Kidney (tissue), 22 donors: ENCODE measurements at places on chromosomes 12 and 14. TPM values are rescaled to one million over a fixed set of nuclear protein-coding genes. Genes with fewer than 3 reads are reported as not detected.
A peak's percentile ranks its signal among the peaks of the same experiment; 100 is the strongest.

- no peak for DNase-seq
These were observed 106.7 kb downstream of the CRADD start for GRCh38 chr12:93783832-93784231.

GRCh38 chr12:121568971-121569751, 11.7 kb downstream of the KDM2B start:
- peak; percentile 50 for DNase-seq

Gene KRT2
- polyA plus RNA-seq = not detected

- DNase-seq = no peak
These were observed 53.3 kb downstream of the BEGAIN start for GRCh38 chr14:100533656-100534485.

Gene CCDC175
- polyA plus RNA-seq = not detected

GRCh38 chr12:107337346-107338095, 244.2 kb upstream of the CRY1 start:
- DNase-seq = no peak

Gene FRMD6
- 2.4 TPM for polyA plus RNA-seq
